ENCODE measurements at places on chromosomes 11 and 22. TPM values are rescaled to one million over a fixed set of nuclear protein-coding genes. Genes with fewer than 3 reads are reported as not detected.

Gene SLC22A6
- not detected for total RNA-seq

Gene DBX1
- not detected for total RNA-seq

Gene MRGPRE
- not detected for total RNA-seq

- no peak overlapping the region for H3K4me3 ChIP-seq
- peaks cover 15% of the 10 kb centered on the region for H3K4me1 ChIP-seq
- peaks cover 10% of the 10 kb centered on the region for H3K36me3 ChIP-seq
- no peaks in the 10 kb centered on the region for H3K27me3 ChIP-seq
Observed at GRCh38 chr22:20779818-20780158, 5.9 kb downstream of the SERPIND1 start.

DNA sequence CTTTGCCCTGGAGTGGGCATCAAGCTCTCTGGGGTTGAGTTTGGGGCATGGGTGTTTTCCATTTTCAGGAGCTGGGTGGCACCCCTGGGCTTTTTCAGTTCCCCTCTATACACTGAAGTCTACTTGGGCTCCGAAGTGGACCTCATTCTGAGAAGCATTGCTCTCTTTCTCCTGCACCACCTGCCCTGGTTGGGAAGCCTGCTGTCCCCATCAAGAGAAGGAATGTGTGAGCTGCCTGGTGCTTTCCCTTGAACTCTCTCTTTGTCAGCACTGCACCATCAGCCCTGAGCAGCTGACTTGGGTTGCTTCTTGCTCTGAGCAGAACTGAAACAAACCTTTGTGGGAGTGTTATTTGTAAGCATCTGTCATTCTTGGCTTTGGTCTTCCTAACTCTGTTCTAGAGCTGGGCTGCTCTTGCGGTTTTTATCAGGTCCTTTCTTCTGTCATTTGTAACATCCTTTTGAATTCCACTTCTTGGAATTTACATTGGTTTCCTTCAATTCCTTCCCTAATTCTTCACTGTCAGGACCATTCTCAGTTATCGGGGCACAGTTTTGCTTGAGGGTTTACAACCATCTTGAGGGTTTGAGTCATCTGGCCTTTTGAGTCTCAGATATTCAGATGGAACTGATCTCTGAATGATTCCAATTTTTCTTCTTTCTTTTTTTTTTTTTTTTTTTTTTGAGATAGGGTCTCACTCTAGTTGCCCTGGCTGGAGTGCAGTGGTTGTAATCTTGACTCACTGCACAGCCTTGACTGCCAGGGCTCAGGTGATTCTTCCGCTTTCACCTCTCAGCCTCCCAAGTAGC lies 20.5 kb downstream of the UBE2L3 start:
- peaks cover 2% of the 10 kb centered on the region for H3K36me3 ChIP-seq
- no peak overlapping the region for H3K4me3 ChIP-seq
- H3K27me3 ChIP-seq, result no peaks in the 10 kb centered on the region
- no peak for DNase-seq
